Glutamatergic neuron (in vitro differentiated cells): ENCODE measurements at places on chromosomes 6 and 20. TPM values are rescaled to one million over a fixed set of nuclear protein-coding genes. Genes with fewer than 3 reads are reported as not detected.

Gene DSP
- 8.9 TPM for total RNA-seq

Gene VNN1
- not detected for total RNA-seq

- peak overlapping the region; percentile 36 for H3K27ac ChIP-seq
- peak overlapping the region; percentile 46 for H3K4me3 ChIP-seq
- peaks cover 29% of the 10 kb centered on the region for H3K4me1 ChIP-seq
- H3K27me3 ChIP-seq = no peaks in the 10 kb centered on the region
Observed at GRCh38 chr6:34819571-34820480, 27.9 kb downstream of the BLTP3A start.

DNA sequence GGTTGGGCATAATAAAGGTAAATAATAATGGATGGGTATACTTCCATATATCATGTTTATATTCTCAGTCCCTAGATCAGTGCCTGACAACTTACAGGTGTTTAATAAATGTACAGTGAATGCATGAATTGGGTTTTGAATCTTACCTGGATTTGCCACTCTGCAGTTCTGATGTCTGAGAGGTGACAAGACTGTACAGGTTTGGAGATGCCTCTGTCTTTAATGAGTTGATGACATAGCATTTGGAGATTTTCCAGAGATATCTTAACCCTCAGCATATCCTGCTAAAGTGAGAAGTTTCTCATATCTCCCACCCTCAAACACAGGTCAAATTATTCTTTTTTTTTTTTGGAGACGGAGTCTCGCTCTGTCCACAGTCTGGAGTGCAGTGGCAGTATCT lies 2.2 kb downstream of the ANKS1A start:
- DNase-seq = no peak
- no peaks in the 10 kb centered on the region for H3K36me3 ChIP-seq
- H3K4me3 ChIP-seq = peak overlapping the region; percentile 3
- H3K4me1 ChIP-seq = peaks cover 9% of the 10 kb centered on the region

DNA sequence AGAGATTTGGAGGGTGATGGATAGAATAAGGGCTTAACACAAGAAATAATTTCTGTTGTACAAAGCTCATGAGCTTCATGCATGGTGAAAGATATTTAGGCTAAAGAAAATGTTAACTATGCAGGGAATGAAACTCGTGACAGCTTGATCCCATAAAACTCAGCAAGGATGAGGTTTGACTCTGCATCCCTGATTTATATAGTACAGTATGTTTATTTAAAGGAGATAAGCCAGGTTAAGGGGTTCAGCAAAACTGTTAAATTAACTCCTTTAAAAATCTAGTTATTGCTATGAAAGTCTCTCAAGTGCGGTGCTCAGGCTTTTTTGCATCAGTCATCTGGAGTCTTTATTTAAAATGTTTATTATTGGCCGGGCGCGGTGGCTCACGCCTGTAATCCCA lies 326.4 kb downstream of the LAMA2 start:
- no peak overlapping the region for H3K4me3 ChIP-seq
- H3K36me3 ChIP-seq = no peaks in the 10 kb centered on the region
- DNase-seq = no peak
- peaks cover 13% of the 10 kb centered on the region for H3K4me1 ChIP-seq

DNA sequence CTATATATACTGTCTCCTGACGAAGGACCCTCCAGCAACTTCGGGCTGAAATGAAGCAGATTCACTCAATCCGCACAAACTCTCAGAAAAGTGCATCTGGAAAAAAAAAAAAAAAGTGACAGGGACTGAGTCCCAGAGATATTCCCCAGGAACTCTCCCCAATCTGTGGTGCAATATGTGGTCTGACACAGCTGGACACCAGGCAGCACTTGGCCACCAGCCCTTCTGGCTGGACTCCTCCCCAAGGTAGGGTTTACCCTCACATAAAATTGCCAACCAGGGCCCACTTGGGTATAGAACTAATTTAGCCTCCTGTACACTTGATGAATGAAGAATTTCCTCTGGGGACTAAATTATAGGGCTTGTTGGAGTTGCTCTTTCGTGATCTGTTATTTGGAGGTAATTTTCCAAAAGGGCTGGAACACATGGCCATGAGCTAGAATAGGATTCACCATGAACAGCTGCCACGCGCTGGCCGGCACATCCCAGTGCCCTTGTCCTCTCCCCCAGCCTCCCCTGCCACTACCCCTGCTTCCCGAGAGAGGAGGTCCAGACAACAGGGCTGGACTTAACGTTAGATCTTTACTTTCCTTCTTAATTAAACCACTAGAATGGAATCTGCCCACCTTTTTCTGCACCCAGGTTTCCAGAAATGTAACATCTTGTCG lies 379.2 kb downstream of the BMP2 start:
- peak overlapping the region; percentile 75 for H3K27ac ChIP-seq
- H3K4me3 ChIP-seq = no peak overlapping the region
- no peaks in the 10 kb centered on the region for H3K36me3 ChIP-seq
- peak; percentile 26 for DNase-seq
